Foreskin fibroblast (primary cell): ENCODE measurements at places on chromosomes 16 and 17.
A peak's percentile ranks its signal among the peaks of the same experiment; 100 is the strongest.

DNA sequence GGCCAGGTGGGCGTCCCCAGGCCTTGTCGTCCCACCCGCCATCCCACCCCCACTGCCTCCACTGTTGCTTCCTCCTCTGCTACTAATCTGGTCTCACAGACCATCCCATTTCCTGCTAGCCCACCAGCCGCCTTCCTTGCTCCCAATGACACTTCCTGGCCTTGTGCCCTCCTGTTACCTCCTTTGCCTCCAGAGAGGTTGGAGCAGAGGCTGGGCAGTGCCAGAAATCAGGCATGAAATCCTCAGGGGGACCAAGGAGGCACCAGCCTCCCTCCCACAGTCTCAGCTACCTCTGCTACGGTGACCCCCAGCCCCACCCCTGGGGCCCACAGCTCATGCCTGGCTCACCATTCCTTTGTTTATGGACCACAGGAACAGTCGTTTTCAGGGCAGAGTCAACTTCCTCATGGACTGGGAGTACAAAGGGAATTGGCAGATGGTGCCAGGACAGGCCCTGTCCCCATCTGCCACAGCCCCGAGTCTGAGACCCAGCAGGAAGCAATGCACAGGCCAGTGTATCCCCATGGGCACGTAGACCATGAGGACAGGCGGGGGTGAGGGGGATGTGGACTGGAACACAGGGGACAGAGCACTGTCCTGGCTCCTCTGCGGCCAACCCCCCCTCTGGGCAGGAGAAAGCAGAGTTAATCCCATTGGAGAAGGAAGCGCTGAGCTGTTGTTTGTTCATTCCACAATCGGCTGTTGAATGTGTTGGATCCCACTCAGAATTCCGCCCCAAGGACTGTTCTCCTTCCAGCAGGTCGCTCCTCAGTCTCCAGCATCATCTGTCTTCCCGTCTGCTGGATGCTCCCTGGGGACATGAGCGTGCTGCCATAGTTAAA, 2.2 kb upstream of the CDH5 start:
- peak; percentile 17 for DNase-seq

DNA sequence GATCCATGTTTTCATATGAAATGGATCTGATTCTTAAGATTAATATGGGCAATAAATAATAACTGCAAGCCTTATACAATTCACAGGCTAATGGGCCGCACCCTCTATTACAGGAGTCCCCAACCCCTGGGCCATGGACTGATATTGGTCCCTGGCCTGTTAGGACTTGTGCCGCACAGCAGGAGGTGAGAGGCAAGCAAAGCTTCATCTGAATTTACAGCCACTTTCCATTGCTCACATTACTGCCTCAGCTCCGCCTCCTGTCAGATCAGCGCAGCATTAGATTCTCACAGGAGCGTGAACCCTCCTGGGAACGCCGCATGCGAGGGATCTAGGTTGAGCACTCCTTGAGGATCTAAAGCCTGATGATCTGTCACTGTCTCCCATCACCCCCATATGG, 26.8 kb downstream of the METTL16 start:
- DNase-seq = no peak

DNA sequence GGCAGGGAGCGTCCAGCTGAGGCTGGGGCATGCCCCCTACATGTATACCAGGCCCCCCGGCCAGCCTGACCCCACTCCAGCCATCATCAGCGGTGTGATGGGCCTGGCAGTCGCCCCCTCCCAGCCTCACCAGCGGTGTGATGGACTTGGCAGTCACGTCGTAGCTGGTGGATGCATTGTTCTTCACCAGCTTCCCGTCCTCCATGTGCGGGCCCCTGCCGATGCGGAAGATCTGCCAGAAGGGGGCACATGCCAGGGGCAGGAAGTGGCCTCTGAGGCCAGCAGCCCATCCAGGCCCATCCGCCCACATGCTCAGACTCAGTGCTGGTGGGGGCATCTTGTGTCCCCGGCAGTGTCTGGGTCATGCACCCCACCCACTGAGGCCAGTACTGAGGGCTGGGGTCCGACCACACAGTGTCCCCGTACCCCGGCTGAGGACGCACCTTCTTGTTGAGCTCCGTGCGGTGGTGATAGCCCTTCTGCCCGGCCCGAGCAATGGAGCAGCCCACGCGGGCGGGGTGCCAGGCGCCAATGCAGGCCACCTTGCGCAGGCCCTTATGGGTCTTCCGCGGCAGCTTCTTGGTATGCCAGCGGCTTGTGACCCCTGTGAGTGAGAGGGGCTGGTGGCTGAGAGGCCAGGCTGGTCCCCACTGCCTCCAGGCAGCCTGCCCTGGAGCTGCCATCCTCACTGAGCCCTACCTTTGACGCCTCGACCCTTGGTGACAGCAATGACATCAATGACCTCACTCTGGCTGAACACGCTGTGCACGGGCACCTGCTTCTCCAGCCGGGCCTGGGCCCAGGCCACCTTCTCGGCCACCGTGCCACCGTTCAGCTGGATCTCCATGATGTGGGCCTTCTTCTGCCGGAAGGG, 3.7 kb upstream of the MSRB1 start:
- DNase-seq = no peak

DNA sequence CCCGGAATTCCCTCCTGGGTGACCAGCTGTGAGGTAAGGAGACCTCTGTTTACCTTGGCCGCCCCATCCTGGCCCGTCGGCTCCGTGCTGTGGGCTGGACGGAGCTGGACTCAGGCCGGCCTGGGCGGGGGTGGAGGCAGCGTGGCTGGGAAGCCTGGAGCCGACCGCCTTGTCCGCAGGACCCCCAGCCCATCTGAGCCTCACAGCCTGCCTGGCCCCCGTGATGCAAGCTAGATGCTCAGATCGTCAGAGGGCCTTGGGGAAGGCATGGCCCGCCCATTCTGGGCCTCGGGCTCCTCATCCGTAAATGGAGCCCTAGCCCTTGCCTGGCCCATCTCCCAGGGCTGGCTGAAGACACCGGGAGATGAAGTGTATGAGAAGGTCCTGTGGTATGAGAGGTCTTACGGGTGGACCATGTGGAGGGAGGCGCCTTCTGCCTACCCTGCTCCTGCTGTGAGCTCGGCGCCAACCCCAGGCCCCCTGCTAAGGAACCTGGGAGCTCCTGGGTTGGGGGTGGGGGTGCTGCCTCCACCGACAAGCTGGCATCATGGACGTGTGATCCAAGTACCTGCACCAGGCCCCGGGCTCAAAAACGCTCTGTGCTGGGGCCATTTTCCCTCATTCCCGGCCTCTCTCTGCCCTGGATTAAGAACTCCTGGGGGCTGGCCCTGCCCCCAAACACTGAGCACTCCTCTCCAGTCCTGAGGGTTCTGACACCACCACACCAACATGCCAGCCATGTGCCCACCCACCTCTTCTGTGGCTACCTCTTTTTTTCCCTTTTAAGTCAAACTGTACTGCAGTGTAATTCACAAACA, 5.4 kb upstream of the P2RX1 start:
- no peak for DNase-seq

GRCh38 chr17:42047343-42047742, 3.1 kb downstream of the C17orf113 start:
- DNase-seq = no peak

DNA sequence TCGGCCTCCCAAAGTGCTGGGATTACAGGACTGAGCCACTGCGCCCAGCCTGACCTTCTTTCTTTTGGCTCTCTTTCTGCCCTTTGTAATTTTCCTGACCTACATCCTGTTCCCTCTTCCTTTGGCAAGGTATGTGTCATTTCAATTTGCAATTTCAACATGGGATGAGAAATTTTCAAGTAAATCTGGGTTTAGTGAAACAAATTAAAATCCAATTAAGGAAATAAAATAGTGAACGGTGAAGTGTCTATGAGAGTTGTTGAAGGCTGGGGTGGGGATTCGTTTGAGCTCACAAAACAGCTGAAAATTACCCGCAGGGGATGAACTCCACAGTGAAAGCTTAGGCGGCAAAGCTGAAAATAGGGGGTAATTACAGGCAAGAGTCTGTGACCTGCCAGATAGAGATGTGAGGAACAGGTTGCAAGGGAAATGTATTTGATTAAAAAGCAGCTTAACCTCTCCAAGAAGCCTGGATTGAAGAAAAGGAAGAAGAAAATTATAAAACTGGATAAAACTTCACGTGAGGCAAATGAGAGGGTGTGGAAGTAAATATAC, 277.7 kb downstream of the UTP18 start:
- no peak for DNase-seq

GRCh38 chr16:15770512-15770911, 86.3 kb downstream of the MYH11 start:
- no peak for DNase-seq

DNA sequence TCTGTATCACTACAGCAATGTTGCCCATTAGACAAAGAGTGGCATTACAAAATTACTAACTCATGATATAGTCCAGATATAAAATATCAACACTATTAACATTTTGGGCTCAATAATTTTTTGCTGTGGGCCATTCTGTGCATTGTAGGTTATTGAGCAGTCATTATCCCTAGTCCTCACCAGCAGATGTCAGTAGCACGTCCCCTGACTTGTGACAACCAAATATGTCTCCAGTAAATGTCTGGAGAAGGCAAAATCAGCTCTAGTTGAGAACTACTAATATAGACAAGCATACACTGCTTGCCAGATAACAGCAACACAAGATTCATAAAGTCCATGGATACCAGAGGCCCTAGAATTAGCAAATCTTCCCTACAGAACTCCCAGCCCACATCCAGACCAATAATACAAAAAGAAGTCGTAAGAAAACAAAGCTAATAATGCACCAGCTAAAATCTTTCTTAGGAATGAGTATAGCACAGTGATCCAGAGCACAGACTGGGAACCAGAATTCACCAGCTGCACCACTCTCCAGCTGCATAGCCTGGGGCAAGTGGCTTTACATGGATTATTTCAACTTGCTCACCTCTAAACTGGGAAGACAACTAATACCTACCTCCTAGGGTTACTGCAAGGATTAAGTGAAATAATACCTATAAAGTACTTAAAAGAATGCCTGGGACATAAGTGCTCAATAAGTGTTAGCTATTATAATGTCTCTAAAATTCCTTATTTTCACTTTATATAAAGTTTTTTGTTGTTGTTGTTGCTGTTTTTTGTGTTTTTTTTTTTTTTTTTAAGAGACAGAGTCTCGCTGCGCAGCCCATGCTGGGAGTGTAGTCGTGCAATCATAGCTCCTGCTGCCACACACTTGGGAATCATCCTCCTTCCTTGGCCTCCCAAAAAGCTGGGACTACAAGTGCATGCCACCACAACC, 23.7 kb downstream of the HELZ start:
- no peak for DNase-seq

- no peak for DNase-seq
Measured at GRCh38 chr16:1288813-1289476, 20.5 kb upstream of the UBE2I start.

DNA sequence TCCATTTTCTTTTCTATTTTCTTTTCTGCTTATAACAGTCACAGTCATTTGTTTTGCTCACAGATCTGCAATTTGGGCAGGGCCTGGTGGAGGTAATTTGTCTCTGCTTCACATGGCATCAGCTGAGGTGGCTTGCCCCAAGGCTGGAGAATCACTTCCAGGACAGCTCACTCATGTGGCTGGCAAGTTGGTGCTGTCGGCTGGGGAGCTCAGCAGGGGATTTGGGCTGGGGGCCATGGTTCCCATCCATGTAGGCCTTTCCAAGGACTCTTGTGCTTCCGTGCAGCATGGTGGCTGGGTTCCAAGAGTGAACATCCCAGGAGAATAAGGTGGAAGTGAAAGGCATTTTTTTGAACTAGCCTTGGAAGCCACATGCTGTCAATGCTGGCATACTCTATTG, 85.7 kb downstream of the MGAT5B start:
- no peak for DNase-seq

GRCh38 chr17:82204831-82205719, 7.6 kb downstream of the CCDC57 start:
- peak; percentile 80 for DNase-seq

DNA sequence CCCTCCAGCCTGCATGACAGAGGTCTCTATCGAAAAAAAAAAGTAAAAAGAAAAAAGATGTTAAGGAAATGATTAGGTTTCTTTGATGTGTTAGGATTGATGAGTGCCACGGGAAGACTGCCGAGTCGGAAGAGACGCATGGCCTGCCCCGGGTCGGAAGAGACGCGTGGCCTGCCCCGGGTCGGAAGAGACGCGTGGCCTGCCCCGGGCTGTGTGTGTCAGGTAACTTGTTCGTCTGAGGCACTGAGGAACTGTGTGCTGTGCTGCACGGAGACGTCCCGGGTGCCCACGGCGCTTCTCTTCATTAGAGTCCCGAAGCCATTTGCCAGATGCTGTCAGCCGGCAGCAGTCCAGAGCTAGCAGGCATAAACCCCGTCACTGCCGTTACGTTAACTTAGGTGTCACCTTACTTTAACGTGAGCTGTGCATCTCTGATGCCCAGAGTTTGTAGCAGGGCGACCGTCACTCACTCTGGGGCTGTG, 40.5 kb upstream of the FASN start:
- no peak for DNase-seq

GRCh38 chr16:57285379-57285778, 907 bp upstream of the PLLP start:
- no peak for DNase-seq

DNA sequence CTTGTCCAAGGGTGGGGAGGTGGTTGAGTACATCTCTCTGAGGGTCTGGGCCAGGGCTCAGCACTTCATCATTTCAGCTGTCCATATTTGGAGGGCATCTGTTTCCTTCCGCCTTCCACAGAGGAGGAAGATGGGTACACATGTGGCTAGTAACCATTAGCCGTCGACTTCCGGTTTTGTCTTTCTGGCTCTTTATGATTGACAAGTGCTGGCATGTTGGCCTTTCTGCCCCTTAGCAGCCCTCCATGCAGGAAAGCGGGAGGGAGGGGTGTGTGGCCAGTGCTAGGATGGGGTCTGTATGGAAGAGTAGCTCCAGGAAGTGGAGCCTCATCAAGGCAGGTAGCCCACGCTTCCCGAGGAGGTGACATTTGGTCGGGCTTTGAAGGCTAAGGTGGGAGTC, 69.6 kb downstream of the RAI1 start:
- DNase-seq = no peak

- DNase-seq = no peak
Measured at GRCh38 chr17:44559634-44560554, 2.6 kb downstream of the FZD2 start.

DNA sequence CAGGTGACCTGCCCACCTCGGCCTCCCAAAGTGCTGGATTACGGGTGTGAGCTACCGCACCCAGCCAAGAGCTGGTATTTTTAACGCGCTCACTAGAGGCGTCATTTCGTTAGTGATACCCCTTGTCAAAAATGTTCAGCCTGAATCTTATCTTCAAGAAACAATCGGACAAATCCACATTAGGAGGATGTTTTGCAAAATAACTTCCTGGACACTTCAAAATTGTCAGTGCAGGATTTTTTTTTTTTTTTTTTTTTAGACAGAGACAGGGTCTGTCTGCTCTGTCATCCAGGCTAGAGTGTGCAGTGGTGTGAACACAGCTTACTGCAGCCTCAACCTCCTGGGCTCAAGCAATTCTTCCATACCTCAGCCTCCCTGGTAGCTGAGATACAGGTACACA, 63.0 kb downstream of the RMI2 start:
- DNase-seq = no peak
